ENCODE measurements at places on chromosomes 4 and X.
A peak's percentile ranks its signal among the peaks of the same experiment; 100 is the strongest.

DNA sequence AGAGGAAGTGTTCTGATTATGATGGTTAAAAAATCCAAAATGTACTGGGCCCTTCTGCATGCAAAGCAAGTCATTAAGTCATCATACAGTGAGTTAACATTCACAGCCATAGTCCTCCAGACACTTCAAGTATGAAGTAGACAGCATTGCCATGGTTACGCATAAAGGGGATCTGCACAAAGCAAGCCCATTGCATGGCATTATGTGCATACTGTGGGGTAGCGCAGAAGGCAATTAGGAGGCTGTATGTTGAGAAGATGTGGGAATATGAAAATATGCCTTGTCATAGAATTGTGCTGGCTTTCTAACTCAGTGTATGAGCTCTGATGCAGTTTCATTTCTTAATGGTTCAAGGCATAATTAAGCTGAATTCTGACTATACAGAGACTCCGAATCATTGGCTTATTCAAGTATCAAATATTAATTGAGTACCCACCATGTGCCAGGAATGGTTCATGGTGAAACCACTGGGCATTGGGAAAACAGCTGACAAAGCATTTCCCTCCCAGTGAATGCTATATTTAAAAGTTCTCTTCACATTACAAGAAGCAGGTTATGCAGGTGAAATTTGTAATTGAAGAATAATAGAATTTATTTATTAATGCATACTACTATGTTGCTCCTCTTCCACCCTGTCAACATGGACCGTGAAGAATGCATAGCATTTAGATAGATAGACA is 588.9 kb downstream of the ZNF674 start:
- DNase-seq: no peak

DNA sequence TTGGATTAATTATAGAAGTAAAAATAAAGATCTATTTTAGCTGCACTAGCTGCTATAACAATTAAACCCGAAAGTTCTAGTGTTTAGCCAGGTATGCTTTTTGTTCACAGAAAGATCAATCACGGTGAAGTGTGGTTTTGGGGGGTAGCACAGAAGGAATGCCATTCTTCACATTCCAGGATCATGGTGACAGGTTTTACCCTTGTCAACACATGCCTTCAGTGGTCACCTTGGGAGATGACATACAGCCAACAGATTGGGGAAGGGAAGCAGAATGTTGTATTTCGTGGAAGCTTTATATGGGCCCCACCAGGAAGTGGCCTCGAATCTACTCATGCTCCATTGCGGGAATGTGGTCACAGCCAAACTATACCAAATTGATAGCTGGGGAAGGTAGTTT is 753.6 kb downstream of the RAPGEF2 start:
- DNase-seq: no peak

DNA sequence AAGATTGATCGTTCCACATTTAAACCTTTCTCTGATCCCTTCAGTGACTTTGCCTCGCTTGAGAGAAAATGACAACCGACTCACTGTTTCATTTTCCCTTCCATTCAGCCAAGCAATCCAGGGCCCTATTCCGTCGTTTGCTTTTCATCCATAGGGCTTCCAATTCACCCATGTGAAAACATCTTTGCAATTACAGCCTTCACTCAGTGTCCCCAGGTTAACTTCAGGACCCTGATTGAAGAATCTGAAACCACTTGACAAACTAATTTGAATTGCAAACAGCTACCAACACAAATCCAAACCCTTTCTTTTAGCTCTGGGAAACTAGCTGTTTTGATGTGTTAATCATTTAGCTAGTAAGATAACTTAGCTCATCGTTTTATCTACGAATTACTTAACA is 120.2 kb upstream of the FAM9C start:
- DNase-seq: no peak

DNA sequence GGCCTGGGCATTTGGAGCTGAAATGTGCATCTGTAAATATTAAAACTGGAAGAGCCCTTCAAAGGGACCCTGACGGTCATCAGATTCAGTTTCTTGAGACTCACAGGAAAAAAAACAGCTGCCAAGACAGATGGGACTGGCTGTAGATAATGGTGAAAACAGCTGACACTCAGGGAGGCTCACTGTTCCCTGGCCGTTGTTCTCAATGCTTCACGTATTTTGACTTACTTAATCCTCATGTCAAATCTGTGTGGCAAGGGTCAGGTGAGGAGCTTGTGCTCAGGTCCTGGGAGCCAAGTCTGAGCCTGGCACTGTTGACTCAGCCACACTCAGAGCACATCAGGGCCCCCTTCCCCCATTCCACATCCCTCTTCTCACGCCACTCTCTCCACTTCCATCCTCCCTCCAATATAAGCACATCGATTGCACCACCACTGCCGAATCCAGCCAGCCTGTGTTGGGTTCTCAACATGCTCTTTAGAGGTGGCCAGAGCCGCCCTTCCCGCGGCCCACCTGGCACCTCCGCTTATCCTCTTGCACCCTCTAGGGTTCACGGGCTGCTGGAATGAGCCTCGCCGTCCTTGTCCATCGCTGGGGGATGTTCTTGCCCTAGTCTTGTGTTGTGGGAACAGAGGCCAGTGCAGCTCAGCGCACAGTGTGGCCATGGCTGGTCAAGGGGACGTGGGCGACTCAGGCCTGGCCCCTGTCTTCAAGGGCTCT is 40.1 kb downstream of the EVC start:
- DNase-seq: no peak

- no peak for DNase-seq
Observed at GRCh38 chr4:182923366-182923765, 6.2 kb upstream of the DCTD start.

DNA sequence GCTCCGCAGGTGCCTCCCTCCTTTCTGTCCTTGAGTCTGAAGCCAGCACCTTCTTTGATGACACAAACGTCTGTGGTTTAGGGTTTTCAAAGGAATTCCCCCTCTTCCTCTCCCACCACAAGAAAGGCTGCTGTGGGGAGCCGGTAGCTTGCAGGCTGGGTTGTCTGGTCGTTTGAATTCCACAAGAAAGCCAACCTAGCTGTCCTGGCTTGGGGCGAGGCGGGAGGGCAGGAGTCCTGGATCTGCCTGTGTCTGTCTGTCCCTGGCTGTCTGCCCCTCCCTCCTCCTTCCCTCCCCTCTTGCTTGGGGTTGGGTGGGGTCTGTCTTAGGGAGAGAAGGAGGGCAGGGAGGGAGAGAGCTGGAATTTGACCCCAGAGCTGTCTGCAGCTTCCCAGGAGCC is 56.3 kb downstream of the SHROOM2 start:
- no peak for DNase-seq

GRCh38 chrX:153768311-153769157 is 4.5 kb downstream of the PLXNB3 start:
- no peak for DNase-seq

- no peak for DNase-seq
Observed at GRCh38 chr4:165592386-165592785, 213.6 kb downstream of the CPE start.

GRCh38 chr4:46975812-46976553 is 17.4 kb downstream of the GABRA4 start:
- DNase-seq: no peak

GRCh38 chr4:153346563-153346962 is 2.1 kb downstream of the MND1 start:
- no peak for DNase-seq

DNA sequence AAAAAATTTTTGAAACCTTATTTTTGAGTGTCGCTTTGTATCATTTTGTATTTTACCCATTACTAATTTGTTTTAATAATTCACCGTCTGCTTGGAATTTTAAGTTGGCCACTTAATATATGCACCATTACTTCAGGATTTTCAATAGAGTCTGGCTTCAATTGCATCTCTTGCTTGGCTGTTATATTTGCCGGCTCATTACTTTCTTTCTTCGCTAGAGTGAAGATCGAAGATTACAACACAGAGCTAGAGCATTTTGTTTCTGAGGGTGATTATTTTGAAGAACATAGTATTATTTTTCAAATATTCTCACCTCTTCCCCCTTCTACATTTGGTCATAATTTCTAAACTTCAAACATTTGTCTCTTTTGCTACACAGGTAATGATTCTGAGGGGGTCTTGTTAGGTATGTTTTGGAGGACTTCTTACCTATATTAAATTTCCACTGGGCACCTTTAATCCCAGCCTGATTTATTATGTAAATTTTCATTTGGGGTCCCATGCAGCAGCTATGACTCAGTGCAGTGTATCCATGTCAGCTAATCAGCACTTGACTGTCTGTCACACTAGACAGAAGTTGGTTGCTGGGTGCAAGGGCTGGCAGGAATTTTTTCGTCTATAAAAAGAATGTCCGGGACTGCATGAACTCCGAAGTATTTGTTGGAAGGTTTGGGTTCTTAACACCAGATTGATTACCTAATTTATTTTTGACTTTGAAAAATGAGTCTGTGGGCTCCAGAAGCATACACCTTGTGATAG is 18.6 kb downstream of the TBC1D1 start:
- no peak for DNase-seq

DNA sequence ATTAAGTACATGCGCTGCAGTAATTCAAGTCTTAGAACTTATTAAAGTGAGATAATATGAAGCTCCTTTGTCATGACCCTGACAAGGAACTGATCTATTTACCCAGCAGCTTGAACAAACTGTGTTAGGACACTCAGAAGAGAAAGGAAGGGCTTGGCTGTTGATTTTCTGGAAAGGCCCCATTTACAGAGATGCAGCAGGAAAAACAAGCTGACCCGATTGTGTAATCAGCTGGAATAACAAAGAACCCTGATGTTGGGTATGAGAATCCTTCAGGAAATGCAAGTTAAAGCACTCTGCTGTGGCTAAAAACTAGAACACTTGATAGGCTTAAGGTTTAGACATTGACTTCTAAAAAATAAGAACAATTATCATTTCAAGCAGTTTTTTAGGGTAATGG is 64.8 kb downstream of the TBC1D9 start:
- no peak for DNase-seq

DNA sequence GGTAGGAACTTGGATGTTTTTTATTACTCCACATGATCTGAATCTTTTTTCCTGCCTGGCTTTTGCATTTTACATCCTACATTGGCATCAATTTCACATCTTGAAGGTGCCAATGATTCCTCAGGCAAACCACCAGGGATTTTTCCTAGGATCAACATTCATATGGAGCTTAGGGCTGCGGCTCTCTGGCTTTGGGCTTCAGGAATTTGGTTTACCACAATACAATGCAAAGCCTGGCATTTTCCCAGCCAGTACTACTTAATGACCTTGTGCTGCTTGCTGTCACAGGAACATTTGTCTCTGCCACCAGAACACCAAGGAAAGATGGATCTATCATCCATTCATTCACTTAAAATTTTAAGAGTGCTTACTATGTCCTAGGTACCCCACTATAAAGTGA is 180.7 kb downstream of the PDGFC start:
- no peak for DNase-seq

DNA sequence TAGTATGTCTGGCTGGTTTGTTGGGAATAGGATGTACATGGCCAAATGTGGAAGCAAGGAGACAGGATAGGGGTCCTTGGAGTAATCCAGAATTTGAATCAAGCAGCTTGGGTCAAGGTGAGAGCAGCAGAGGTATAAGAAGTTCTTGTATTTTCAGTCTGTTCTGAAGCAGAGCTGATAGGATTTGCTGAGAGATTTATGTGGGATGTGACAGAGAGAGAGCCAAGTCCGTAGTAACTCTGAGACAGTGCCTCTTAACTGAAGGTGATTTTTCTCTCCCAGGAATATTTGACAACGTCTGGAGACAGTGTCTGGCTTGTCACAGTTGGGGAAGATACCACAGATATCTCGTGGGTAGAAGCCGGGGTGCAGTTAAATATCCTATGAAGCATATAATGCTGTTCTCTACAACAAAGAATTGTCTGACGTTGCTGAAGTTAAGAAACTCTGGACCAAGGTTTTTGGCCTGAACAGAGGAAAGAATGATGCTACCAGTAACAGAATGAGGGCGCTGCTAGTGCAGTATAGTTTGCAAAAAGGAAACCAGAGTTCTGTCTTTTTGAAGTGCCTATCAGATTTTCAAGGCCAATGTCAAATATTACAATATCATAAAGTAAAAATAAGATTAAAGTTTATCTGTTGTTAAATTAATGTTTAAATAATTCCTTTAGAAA is 184.0 kb downstream of the ARHGAP24 start:
- no peak for DNase-seq

- DNase-seq: no peak
Observed at GRCh38 chrX:23317799-23318724, 16.6 kb upstream of the PTCHD1 start.

GRCh38 chrX:45001048-45001447 is 128.1 kb downstream of the KDM6A start:
- no peak for DNase-seq

GRCh38 chr4:20983763-20984575 is 283.7 kb downstream of the PACRGL start:
- DNase-seq: no peak

GRCh38 chr4:26311633-26312032 is 9.2 kb upstream of the RBPJ start:
- DNase-seq: no peak

DNA sequence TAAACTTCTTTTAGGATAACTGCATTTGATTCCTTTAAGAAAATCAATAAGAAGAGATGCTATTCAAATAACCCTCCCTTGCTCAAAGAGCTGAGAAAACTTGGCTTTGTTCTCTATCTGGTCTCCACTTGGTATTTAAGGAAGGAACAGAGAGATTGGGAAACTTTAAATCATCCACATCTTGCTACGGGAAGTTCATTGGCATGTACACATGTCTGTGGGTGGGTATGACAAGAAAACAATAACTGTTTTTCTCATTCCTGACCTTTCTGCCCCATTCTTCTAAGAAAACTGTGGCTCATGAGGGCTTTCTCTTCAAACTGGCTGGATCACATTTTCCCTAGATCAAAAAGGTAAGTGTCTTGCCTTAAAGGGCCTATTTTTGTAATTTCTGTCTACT is 6.0 kb downstream of the SEL1L3 start:
- no peak for DNase-seq

DNA sequence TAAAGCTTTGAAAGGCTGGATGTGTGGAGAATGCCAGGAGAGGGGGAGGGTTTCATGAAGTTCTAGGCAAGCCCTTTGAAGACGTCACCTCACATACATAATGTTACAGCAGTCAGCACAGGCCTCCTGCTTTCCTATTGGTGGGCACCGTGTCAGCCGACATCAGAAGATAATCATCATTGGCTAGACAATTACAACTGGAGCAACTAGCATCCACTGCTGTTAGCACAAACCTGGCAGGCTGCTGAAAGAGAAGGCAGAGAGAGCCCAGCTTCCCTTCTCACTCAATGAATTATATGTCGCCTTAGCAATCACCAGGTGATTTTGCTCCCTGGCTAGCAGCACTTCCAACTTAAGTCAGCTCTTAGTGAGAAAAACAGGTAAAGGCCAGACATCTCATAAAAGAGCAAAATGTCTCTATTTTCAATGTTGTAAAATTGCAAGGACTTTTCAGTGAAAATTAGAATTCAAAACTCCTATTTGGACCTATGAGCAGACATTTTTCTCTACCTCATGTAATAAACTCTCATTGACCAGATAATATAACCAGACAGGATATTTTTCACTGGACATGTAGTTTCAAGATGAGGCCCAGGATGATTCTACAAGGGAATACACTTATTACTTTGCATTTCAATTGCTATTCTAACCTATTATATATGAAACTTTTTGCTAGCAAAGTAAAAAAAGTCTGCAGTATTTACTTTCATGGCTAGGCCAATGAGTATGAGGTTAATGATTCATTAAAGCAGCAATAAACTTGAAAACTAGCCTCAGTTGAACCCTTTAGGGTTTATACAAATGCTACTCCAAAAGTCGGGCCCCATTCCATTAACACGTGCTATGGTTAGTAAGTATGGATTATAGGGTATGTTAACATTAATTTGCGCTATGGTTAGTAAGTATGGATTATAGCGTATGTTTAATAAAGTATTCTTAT is 4.3 kb downstream of the ELOVL6 start:
- DNase-seq: peak; percentile 54

GRCh38 chr4:169039251-169039954 is 29.3 kb upstream of the CBR4 start:
- DNase-seq: no peak

All from stimulated activated CD8-positive, alpha-beta memory T cell treated with anti-CD3 and anti-CD28 coated beads, Interleukin-15, amount 100 ng/mL, for 48 hours (primary cell).